ENCODE measurements at places on chromosomes 3 and 15.

- no peak for DNase-seq
Measured at GRCh38 chr3:154247806-154248415, 76.4 kb downstream of the DHX36 start.

DNA sequence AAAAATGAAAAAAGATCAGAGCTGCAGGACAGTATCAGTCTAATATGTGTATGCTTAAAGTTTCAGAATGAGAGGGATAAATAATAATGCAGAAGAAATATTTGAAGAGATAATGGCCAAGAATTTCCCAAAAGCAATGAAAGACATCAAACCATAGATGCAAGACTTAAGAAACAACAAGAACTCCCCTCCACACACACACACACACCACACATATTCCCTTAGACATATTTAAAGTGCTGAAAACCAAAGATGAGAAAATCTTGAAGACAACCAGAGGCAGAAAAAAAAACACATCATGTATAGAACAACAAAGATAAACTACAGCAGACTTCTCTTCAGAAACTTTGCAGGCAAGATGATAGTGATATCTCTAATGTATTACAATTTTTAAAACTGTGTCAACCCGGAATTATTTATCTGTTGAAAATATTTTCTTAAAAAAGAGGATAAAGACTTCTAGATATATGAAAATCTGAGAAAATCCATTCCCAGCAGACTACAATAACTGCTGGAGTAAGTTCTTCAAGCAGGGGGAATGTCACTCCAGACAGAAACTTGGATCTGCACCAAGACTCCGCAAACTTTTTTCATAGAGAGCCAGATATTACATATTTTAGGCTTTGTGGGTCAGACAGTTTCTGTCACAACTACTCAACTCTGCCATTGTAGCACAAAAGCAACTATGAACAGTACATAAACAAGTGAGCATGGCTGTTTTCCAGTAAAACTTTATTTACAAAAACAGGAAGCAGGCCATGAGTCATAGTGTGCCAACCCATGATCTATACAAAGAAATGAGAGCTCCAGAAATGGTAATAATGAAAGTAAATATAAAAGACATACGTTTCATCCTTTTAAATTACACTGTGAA is 223.4 kb upstream of the CGNL1 start:
- DNase-seq = no peak

GRCh38 chr3:8224941-8225340 is 276.7 kb upstream of the LMCD1 start:
- DNase-seq = no peak

- DNase-seq = no peak
Measured at GRCh38 chr3:14569474-14570000, 29.4 kb upstream of the GRIP2 start.

GRCh38 chr15:89693696-89694095 is 3.1 kb downstream of the WDR93 start:
- no peak for DNase-seq

- no peak for DNase-seq
Measured at GRCh38 chr15:63051156-63052066, 8.9 kb downstream of the TPM1 start.

GRCh38 chr3:61733876-61734275 is 172.5 kb downstream of the PTPRG start:
- DNase-seq = no peak

DNA sequence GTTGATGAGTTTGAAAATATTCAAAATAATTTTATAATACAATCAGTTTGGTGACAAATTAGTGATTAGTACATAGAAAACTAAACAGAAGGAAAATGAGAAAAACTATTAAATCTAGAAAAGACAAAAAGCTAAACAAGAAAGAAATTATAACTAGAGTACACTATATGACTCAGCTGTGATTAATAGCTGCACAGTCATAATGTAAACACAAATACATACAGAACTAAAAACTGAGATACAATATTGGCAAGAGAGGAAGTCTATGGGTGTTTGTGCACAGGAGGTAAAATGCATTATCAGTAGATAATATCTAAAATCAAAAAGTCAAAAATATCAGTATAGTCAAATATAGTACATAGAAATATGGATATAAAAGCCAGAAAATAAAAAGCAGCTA is 80.7 kb upstream of the PCSK6 start:
- DNase-seq = no peak

- no peak for DNase-seq
Measured at GRCh38 chr3:149421764-149422163, 44.3 kb upstream of the TM4SF1 start.

DNA sequence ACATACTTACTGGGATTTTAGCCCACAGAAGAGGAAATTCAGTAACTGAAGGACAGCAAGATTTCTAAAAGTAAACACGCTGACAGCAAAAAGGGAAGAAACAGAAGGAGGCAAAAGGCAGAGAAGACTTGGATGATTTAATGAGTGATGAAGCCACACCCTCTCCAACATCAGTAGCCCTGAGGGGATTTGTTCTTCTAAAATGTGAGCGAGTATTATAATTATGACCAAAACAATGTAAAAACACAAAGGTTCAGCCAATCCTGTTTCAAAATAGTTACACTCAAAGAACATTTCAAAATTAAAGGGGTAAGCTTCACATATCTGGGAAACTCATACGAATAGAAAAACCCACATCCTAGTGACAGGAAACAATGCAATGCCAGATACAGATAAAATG is 25.0 kb downstream of the MCCC1 start:
- no peak for DNase-seq

DNA sequence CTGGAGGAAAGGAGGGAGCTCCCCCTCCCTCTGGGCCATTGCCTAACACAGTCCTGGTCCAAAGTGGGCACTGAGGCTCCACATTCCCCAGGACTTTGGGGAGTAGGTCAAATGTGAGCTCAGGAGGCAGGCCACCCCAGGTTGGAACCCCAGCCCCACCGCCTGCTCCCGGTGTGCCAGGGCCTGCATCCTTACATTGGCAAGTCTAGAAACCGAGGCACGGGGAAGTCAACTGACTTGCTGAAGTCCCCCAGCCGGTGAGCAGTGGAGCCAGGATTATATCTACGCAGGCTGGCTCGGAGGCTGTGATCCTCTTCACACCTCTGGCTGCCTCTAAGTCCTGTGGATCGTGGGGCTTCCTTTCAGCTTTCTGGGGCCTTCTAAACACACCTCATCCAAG is 48.7 kb downstream of the RHCG start:
- no peak for DNase-seq

DNA sequence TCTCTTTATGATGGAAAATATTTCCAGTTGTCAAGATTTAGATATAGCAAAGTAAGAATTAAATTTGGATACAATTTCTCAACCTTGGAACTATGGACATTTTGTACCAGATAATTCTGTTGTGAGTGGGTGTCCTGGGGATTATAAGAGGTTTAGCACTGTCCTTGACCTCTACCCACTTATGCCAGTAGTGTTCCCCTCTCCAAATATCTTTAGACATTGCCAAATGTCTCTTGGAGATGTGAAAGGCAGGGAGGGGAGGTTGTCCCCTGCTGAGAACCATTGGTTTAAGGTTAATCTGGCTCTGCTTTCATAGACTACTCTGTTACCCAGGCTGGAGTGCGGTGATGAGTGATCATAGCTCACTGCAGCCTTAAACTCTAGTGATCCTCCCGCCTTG is at the start of gene EBLN2:
Gene EBLN2 (plus strand): TSS at position 244 of the 400 bp plus-strand sequence. CDS start 423 bp downstream, outside the sequence.
- DNase-seq = no peak

Data from stimulated activated CD4-positive, alpha-beta T cell treated with anti-CD3 and anti-CD28 coated beads, Interleukin-2, amount 100 ng/mL, for 4 hours (primary cell).